Astrocyte of the hippocampus (primary cell): ENCODE measurements at places on chromosomes 12 and 14.

DNA sequence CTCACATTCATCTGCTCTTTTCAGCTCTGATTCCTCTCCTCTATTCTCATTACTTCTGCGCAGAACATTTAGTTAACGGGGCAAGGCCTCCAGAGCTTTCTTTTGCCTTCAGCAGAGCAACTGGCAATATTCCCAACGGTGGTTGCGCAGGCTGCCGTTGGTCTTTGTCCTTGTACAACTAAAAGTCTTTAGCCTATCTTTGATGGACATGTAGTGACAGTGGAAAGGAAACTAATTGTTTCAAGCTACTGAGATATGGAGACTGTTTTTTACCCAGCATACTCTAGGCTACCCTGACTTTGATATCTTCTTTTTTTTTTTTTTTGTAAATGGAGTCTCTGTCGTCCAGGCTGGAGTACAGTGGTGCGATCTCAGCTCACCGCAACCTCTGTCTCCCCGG is 12.6 kb downstream of the R3HDM2 start:
- peak; percentile 16 for DNase-seq

DNA sequence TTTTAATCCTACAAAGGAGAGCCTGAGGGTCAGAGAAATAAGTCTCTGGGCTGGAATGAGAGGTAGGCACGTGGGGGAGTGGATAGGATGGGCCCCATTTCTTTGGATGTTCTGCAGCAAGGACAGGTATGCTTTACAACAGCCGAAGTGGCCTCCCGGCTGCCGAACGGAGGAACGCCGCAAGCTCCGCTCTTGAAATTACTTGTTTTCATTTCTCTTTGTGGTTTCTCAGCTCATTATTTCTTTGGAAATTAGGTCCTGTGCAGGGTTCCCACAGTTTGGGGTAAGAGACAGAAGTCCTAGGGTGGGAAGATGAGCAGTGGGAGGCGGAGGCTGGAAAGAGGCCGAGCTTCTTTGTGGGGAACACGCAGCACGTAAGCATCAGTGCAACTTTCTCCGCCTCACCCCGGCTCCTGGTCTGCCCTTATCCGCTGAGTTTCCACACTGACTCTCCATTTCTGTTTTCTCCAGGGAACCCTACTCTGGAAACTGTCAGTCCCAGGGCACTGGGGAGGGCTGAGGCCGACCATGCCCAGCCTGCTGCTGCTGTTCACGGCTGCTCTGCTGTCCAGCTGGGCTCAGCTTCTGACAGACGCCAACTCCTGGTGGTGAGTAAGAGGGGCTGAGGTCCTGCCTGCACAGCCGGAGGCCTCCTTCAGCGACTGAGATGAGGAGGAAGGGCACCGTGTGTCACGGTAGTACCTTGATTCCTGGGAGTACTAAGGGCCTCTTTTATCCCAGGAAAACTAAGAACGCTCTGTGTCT is 2.0 kb downstream of the WNT5B start:
- DNase-seq: peak; percentile 76

- DNase-seq: peak; percentile 28
Measured at GRCh38 chr14:38646391-38646790, 390.5 kb upstream of the CLEC14A start.

GRCh38 chr12:125049093-125049458 is 16.2 kb upstream of the AACS start:
- no peak for DNase-seq

GRCh38 chr12:56723889-56724700 is 1.0 kb downstream of the NACA start:
- peak; percentile 64 for DNase-seq

DNA sequence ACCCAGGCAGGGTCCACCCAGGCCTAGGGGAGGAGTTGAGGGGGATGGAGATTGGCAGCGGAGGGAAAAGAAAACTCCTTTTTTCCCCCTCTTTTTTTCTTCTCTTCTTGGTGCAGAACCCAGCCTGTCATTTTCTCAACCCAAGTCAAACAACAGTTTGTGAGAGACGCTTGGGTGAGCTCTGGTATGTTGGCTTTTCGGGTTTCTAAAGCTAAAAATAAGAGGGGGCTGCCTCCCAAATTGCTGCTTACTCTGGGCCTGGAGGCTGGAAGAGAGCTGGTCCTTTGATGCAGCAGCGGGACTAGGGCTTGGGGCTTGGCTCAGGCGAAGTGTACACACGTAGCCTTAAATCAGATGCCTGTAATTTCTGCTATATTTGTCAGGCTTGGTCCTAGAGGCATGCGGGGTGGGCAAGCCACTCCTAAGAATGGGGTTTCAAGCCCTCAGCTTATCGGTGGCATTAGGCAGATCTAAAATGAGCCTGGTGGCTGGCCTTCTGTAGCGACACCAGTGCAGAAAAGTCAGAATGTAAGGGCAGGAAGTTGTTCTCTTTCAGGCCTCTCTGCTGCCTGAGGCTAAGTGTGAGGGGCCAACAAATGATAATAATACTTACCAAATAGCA is 816 bp upstream of the SLC8A3 start:
- peak; percentile 4 for DNase-seq

GRCh38 chr14:35456261-35456660 is 51.7 kb upstream of the NFKBIA start:
- no peak for DNase-seq

DNA sequence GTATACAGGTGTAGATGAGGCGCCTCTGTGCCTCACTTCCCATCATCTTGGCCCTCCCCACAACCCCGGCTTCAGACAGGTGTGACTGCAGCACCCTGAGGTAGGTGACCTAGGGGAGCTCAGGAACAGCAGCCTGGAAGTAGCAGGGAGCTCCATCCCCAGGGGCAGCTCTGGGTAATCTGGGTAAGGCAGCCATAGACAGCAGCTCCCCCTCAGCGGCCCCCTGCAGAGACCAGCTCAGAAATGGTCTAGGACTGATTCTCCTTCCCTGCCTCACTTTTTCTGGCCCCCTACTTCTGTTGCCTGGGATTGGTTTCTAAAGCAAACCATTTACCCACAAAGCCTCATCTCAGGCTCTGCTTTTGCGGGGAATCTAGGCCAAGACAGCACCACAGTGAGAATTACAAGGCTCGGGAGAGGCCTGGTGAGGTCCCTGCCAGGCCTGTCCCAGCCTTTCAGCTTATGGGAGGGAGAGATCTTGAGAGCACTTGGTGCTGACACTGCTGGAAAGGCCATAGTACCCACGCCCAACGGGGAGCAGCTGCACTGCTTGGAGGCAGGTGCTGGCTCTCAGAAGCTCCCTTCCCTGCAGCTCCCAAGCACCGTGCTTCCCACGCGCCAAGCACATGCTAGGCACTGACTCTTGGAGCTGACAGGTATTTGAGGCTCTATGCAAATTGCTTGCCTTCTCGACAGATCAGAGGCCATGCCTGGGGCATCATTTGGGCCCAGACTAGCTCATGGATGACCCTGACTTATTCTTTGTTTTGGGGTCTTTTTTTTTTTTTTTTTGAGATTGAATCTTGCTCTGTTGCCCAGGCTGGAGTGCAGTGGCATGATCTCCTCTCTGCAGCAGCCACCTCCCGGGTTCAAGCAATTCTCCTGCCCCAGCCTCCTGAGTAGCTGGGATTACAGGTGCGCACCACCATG is 45.1 kb upstream of the TRAF3 start:
- DNase-seq: no peak

GRCh38 chr14:86779416-86779815 is 1213.6 kb downstream of the GALC start:
- no peak for DNase-seq

DNA sequence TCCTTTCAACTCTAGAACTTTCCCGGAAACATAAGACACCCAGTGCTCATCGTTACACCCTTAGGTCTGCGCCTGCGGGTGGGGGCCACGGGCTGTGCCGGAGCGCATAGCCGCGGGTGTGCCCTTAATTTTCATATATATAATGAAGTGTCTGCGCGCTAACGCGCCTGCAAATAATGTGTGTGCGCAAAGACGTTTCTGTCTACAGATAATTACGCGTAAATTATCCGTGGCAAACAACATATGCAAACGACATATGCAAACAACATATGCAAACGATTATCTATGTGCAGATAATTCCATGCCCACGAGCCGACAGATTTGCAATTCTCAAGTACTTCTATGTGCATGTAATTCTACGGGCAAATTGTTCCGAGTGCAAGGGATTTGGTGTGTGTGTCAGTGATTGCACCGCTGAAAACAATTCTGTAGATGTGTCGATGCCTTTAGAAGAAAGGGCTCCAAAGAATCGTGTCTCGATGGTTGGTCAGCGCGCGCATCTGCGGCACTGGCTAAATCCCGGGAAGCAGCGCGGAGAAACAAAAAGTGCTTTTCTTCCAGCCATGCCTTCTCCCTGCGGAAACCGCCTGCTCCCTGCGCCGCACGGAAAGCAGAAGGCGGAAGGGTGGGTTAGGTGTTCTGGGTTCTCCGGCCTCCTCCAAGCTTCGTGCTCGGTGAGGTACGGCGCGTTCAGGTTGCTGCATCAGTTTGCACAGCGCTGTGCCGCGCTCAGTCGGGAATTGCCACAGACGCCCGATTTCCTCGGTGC is 34.5 kb upstream of the TBX5 start:
- no peak for DNase-seq

DNA sequence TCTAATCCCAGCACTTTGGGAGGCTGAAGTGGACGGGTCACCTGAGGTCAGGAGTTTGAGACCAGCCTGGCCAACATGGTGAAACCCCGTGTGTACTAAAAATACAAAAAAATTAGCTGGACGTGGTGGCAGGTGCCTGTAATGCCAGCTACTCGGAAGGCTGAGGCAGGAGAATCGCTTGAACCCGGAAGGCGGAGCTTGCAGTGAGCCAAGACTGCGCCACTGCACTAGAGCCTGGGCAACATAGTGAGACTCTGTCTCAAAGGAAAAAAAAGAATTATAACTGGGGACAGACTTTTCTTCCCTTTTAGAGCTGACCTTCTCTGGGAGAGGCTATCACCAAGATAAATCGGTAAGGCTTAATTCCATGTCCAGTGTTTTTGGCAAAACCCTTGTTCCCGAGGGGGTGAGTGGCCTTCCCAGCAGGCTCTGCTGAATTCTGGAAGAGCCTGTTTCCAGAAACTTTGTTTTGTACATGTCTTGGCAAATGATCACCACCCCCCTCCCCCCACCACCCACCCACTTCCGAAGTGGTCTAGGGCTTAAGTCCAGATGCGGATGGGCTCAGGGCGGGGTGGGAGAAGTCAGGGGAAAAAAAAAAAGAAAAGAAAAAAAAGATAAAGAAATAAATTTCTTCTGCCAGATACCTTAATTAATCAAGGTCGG is 32.3 kb upstream of the DEGS2 start:
- DNase-seq: no peak

GRCh38 chr12:81221681-81222080 is 143.8 kb downstream of the ACSS3 start:
- DNase-seq: no peak

DNA sequence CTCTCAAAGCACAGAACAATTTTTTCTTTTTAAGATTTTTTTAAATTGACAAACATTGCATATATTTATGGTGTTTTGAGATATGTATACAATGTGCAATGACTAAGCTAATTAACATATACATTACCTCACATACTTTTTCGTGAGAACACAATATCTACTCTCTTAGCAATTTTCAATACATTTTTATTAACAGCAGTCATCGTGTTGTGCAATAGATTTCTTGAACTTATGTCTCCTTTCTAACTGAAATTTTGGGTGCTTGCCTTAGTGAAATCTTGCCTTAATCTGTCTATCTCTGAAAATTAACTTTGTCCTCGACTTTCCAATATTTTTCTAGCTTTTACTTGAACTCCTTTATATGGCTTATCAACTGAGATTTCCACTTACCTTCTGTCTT is 6.8 kb downstream of the OR10A7 start:
- no peak for DNase-seq

- DNase-seq: no peak
Measured at GRCh38 chr12:62717643-62718042, 217.3 kb downstream of the PPM1H start.

- DNase-seq: no peak
Measured at GRCh38 chr12:40464121-40464520, 228.1 kb upstream of the CNTN1 start.

DNA sequence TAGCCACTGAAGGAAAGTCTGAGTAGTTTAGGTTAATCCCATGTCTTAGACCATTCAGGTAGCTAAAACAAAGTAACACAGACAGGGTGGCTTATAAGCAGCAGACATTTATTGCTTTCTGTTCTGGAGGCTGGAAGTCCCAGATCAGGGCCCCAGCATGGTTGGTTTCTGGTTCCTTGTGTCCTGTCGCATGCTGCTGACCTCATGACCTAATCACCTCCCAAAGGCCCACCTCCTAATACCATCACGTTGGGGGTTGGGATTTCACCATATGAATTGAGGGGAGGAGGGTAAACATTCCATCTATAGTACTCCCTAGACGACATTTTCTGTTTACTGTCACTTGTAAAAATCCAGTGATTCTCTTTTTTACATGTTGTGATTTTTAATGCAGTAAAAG is 148.6 kb downstream of the FBXL14 start:
- no peak for DNase-seq
